OCI-M1 (cell line): ENCODE measurements at places on chromosomes 4 and X.
A peak's percentile ranks its signal among the peaks of the same experiment; 100 is the strongest.

DNA sequence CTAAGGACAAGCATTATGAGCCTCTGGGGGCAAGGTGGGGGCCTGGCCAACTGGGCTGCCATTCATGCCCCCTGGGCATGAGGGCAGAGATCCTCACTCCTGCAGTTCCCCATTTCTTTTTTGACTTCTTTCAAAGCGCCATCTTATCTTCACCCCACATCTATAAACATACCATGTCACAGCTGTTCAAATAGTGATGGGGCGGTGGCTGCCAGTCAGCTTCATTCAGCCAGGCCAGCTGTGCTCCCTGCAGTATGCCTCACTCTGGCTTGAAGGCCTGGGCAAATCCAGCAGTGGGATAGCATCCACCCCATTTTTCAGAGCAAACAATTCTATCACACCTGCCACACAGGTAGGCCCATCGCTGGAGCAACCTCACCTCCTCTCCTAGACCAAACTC lies 85.5 kb downstream of the NHSL2 start:
- DNase-seq = no peak

DNA sequence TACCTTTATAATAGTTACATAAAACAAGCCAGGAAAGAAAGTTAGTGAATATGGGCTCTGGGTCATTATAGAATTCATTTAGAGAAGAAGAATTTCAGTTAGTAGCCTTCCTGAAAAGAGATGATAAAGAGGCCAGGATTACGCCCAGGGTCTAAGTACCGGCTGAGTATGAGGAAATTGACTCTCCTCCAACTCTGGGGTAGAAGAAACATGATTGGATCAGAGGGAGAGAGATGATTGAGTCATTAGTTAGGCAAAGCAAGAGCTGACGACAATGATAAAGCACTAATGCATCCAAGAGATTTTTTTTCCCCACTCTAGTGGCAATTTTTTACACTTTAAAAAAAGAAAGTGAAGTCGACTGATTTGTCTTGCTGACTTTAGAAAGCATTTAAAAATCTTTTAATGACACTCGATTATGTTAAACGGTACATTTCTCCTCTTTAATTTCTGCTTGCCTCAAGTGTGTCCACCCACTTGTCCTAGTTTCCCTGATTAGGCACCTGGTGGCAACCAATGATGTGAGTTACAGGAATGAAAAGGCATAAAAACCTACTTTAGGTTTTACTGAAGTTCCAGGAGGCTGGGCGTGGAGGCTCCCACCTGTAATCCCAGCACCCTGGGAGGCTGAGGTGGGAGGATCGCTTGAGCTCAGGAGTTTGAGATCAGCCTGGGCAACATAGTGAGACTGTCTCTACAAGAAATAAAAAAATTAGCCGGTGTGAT lies 37.3 kb upstream of the IGFBP7 start:
- peak; percentile 12 for DNase-seq

DNA sequence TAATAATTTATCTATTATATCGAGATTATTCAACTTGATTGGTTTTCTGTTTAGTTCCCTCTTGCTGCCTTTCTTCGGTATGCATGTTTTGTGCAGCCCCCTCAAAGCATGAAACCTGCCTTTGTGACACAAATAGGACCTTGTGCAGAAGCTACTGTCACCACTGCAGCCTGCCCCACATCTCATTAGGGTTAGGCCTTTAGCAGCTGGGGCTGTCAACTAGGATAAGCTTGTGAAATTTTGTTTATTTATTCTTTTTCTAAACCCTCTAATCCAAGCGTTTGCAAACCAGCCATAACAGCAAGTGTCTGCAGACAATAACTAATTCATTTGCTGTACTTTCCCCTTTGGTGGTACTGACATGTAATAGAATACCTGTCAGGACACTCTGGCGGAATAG lies 258.9 kb downstream of the RCHY1 start:
- no peak for DNase-seq

- DNase-seq = peak; percentile 85
These were observed 26.1 kb downstream of the RBM46 start for GRCh38 chr4:154807042-154807630.

DNA sequence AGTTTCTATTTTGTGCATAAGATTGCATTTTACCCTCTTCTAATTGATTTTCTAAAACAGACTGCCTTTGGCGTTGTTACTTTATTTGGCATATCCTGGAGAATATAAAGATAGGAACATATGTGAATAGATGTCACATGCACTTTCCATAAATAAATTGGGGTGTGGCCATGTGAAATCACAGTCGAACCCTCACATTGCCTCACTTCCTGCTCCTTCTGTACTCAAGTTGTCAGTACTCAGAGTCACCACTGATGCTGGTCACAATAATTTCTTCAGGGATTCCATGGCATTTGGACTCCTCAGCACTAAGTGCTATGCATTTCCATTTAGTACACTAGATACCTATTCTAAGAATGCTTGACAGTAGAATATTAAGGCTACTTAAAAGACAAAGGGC lies 1.4 kb upstream of the EMCN start:
- DNase-seq = peak; percentile 8

GRCh38 chr4:7806338-7807090 lies 133.1 kb downstream of the AFAP1 start:
- DNase-seq = no peak

DNA sequence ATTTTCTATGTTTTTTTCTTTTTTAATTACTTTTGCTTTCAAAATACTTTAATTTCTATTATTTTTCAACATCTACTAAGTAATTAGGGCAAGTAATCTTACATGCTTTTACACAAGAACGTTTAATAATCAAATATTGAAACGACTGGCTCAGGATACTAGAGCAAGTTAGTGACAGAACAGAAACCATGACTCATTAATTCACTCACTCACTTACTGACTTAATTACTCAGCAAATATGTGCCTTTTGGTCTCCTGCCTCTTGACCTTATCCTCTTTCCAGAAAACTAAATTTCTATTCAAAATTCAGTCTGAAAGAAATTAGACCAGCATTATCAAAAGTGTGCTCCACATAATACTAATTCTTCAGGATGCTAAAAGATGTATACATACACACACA lies 314.9 kb upstream of the TEX13C start:
- peak; percentile 42 for DNase-seq
